ENCODE measurements at places on chromosomes 6 and 20.

DNA sequence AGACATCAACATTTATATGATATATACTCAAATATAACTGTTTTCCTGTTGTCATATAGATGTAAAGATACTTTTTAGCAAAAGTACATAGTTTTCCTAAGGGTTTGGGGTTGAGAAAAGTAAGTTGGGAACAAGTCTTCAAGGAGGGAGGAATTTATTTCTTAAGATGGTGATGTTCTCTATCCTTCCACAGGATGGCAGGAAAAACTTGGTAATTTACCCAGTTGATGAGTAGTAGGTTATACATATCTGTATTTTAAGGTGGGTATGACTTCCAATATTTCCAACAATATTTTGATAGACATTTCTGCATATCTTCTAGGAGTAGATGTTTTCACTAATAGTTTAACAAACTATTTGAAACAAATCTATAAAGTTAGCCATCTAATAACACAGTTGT, 254.4 kb downstream of the RIMS1 start:
- DNase-seq = no peak

GRCh38 chr6:160085226-160085625, 36.4 kb upstream of the SLC22A1 start:
- no peak for DNase-seq

DNA sequence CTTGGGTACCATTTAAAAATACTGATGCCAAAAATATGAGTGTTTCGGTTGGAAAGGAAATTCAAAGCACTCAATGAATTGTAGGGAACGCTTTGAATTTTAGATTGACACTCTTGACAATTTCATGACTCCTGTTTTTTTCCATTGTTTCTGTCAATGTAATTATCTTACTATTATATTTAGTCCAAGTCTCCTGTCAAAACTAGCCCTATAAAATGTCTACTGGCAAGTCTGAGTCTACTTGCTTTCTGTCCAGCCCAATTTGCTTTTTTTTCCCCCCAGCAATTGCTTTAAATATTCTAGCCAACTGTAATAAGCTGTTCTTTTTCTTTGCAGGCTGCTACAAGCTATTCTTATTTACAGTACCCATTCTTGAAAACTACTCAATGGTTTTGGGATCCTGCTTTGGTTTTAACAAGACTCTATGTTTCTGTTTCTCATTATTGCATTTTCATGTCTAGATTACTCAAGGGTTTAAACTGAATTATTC, 1103.9 kb upstream of the GJE1 start:
- no peak for DNase-seq

- no peak for DNase-seq
Observed at GRCh38 chr6:142867355-142867801, 77.6 kb downstream of the HIVEP2 start.

GRCh38 chr6:106098383-106099234, 12.5 kb downstream of the PRDM1 start:
- no peak for DNase-seq

- no peak for DNase-seq
Observed at GRCh38 chr6:22558288-22558882, 11.0 kb upstream of the HDGFL1 start.

DNA sequence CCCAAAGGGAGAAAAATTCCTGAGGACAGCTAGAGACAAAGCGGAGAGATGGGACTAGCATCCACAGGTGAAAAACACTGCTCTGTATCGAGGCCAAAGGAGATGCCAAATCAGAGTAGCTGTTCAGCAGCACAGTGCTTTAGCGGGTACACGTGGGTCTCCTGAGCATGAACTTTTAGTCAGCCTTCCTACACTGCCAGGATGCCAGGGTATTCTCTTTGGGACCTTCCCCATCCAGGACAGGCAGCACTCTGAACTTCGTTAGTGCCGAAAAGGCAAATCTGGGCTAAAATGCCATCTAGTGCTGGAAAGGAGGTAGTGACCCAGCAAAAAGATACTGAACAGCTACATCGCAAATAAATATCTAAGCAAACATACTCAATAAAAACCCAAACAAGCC, 64.9 kb downstream of the C6orf58 start:
- no peak for DNase-seq

DNA sequence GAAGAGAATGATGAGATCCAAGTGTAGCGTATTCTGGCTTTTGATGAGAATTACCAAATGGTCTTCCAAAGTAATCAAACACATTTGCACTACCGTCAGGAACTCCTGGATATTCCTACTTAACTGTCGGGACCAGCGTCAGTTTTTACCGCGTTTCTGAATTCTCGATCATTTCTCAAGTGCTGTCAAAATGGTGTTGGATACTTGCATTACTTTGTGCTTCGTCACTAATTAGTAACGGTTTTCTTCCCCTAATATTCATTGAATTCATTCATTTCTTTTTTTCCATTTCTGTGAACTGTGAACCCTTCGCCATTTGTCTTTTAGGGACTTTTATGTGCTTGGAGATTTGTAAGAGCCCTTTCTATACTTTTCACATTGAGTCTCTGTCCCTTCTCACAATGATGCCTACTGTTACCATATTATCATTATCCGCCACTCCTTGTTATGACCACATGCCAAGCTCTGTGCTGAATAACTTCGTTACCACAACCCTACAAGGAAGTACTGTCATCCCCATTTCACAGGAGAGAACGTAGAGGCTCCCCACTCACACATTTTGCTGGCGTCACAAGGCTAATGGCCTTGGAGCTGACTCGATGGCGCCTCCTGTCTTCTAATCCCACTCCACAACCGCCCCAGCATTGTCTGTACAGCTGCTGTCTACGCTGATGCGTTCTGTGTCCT, 74.2 kb upstream of the QKI start:
- DNase-seq = no peak

DNA sequence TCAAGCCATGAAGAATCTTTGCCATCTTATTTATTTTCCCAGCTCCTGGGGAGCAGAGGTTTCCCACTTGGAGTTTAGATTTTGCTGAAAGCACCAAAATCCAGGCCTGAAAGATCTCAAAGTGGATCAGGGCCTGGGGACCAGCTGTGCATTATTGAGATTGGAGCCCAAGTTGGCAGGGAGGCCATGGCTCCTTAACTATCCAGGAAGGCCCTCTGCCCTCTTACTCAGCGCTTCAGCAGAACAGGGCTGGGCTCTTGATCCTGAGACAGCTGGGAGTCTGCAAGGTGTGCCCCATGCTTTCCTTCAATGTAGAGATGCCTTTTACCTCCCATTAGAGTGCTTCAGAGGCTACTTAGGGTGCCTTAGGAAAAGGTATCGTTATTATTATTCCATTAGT, 24.6 kb downstream of the FOXO3 start:
- DNase-seq = no peak
